ENCODE measurements at places on chromosomes 12 and 14.

- no peak for DNase-seq
Measured at GRCh38 chr14:89690139-89690538, 264.4 kb downstream of the EFCAB11 start.

- DNase-seq, result no peak
Measured at GRCh38 chr14:45559626-45560025, 306.6 kb upstream of the MIS18BP1 start.

DNA sequence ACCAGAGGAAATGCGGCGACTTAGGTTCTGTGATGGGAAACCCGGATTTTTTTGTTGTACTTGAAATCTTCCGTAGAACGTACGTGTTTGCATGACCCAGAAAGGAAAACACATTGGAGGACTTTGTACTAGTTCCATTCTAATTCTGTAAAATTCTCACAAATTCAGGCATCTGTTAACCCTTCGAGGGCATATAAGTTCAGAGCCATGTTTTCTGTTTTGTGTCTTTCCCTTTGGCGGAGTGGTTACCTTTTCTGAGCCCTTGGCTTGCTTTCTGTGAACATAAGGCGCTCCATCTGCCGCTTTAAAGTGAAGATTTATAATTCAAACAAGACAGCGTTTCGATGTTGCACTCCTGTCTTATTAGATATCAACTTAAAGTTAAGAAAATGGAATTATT is 34.2 kb downstream of the BICD1 start:
- DNase-seq, result no peak

DNA sequence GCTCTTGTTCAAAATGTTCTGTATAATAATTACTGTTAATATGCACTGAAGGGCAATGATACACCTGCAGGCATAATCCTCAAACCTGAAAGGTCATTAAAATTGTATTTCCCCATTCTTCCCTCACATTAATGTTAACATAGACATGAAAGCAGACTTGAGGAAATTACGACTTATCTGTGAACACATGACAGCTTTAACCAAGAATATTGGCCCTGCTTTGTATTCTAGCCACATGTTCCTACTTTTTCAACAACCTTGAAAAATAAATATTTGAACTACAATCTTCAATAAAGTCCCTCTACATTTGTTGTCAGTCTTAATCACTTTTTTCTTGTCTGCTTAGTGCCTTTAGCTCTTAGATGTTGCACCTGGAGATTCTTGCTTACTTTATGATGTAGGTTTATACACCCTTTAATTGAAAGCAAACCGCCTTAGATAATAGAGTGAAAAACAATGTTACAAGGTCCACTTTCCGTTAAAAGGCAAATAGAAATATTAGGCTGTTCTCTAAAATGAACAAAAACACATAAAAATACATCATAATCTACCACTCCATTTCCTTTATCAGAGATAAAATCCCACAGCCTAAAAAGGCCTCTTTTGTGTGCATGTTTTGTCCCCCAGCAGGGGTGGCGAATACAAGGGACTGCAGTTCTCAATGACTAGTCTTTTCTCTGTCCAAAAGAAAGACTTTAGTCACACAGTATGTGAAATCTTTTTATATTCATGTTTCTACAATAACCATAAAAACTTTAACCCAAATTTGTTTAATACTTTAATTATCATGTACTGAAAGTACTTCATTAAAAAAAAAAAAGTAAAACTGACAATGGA is 55.9 kb downstream of the ZFC3H1 start:
- no peak for DNase-seq

DNA sequence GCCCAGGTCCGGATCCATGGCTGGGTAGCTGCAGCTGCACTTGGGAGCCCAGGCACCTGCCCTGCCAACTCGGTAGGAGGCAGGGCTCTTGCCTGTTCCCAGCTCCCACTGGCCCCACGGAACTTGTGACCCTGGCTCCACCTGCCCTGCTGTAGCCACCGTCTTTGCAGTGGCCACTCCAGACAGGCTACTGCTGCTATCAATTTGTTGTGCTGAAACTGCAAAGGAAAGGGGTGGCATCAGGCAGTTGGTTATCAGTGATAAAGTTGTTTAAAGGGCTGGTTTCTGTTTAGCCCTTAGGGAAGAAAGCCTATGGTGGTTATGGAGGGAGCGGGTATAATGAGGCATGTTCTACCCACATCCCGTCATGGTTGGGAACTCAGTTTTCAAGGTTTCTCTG is 32.1 kb upstream of the ARID2 start:
- no peak for DNase-seq

DNA sequence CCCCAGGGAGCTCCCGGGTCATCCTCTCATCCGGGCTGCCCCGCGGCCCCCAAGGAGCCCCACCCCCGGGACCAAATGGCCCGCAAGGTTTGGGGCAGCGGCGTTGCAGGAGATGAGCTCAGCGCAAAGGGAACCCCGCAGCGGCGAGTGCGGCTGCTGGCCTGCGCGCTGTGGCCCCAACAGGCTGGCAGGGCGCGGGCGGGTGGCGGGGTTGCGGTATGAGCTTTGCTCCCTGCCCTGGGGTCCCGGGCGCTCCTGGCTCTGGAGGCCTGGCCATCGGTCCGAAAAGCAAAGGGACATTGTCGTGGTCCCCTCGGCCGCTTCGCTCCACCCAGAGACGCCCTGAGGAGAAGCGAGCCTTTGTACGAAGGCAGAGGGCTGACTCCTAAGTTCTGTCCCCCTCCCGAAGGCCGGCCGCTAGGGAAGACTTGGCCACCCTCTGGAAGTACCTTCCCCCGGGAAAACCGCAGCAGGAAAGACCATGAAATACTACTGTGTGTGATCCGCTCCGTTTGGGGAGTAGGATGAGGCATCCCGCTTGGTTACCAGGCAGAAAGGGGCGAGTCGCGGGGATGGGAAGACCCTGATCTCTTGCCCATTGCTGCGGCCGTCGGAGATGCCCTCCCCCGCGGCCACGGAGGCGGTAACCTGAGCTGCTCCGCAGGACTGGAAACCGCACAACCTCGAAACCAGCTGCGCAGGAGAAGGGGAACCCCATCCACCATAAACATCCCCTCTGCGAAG is 620 bp upstream of the NID2 start:
- DNase-seq, result no peak

DNA sequence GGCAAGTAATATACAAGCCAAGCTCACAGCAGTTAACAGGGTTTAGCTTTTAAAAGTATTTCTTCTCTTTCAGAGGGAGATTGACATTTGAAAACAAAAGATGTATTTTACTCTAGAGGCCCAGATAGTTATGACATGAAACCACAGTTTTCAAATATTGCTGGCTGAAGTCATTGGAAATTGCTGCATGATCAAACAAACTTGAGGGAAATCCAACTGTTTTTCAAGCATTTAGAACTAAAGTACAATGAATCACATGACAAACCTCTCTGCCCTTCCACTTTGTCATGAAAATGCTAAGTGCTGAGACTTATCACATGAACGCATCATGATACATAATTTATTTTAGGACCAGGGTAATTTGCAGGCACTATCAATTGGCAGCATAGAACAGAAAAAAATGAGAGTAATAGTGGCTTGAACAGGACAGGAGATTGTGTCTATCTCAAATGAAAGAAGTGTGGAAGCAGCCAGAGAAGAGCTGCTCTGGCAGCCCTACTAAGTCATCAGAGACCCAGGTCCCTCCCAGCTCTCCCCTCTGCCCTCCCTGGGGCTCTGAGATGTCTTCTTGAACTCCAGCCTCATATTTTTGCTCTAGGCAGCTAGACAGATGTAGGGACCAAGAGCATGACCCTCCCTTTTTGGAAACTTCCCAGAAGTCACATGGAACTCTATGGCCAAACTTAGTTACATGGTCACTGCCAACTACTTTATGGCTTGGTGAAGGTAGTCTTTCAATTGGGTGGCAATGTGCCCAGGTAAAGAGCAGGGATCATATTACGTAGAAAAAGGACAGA is 90.1 kb upstream of the PELI2 start:
- DNase-seq, result no peak

- no peak for DNase-seq
Measured at GRCh38 chr12:120642121-120642520, 1.7 kb downstream of the CABP1 start.

DNA sequence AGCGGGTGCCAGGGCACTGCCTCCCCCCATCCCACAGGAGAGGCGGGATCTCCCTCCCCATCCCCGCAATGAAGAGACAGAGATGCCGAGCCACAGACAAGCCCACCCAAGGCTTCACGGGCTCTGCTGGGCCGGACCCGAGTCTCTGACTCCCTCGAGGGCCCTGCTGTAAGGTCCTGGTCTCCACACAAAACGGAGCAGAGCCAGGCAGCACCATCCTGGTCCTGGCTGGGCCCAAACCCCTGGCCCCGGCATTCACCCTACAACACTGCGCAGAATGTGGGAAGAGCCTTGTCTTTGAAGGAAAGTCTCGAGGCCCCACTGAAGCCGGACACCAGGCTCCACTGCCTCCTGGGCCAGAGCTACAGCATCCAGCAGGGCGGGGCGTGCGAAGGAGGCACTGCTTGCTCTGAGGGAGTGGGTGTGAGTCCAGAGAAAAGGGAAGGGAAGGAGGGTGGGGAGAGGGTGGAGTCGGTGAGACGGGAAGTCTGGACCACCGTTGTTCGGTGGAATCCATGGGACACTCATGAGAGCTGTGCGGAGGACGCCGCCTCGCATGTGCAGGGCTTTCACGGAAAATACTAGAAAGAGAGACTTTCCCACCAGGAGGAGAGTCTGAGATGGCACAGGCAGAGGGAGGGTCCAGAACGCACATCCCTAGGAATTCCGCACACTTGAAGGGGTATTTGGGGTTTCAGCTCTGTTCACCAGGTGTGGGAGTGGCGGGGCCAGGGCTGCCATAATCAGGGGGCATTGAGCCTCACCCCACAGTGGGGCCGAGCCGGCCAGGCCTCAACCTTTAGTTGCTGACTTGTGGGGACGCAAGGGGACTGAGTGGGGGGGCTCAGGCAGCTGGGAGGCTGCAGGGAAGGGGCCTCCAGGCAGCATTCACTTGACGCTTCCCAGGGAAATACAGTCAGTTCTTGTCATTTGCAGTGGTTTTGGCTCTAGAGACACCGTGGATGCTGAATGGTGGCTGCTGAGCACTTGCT is 36.8 kb downstream of the GALNT9 start:
- no peak for DNase-seq

DNA sequence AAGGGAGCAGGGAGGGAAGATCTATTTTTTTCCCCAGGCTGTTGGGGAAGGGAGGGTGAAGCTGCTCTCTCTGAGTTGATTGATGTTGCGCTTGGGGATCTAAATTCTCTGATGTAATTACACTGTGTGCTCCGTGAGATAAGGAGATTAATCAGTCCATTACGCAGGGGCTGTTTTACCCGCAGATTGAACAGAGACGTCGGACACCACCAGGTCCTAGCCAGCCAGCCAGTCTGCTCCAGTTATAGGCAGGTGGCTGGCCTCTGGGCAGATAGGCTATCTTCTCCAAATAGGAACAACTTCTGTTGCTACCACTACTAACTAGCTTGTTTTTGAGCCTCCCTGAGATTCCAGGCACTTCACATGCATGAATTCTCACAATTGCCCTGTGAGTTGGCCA is 91.1 kb downstream of the SRRM4 start:
- DNase-seq, result no peak

DNA sequence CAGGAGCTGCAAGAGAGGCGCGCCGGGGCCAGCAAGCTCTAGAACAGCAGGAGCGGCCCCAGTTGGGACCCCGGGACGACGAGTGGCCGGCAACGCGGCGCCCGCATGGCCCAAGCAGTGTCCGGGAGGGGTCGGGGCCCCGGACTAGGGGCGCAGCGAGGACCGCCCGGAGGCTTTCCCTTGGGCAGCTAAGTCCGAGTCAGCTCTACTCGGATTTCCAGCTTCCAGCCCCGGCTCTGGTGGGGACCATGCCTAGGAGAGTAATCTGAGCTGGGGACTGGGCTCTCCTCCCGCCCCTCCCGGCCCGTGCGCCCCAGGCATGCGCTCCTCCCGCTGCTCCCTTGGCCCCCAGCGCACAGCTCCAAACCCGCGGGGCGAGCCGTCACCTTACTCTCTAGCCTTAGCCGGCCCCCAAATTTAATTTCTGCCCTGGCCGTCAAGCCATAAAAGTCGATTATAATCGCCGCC is 41.6 kb upstream of the CAPRIN2 start:
- no peak for DNase-seq

DNA sequence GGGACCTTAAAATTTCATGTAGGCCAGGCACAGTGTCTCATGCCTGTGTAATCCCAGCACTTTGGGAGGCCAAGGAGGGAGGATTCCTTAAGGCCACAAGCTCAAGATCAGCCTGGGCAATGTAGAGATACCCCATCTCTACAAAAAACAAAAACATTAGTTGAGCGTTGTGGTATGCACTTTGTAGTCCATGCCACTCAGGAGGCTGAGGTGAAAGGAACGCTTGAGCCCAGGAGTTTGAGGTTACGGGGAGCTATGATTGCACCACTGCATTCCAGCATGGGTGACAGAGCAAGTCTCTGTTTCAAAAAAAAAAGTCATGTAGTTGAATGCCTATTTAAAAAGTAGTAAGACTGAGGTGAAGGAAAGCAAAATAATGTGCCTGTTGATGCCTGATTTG is 83.5 kb downstream of the TTC6 start:
- no peak for DNase-seq

DNA sequence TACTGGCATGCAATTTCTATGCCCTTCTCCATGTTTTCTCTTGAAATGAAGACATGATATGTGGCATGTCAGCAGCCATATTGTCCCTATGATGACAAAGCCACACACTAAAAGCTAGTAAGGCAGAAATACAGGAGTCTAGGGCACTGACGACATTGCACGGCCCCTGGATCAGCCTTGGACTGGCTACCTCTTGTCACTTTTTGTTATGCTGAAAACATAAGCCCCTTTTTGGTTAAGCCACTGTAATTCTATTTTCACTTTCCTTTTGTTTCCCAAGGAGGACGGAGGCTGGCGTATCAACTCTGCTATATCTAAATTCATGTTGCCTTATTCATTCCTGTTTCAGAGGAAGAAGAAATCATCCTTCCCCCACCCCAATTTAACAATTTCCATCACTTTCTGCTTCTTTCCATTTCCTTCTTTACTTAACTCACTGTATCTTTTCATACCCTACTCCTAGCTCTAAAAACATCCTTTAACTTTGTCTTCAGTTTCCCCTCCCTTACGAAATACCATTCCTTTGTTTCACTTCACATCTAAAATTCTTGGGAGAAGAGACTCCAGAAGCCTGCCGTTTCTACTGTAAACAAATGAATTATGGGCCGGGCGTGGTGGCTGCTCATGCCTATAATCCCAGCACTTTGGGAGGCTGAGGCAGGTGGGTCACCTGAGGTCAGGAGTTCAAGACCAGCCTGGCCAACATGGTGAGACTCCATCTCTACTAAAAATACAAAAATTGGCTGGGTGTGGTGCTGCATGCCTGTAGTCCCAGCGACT is 364.1 kb downstream of the PCNX1 start:
- no peak for DNase-seq

GRCh38 chr14:81471062-81471461 is 62.6 kb downstream of the SEL1L start:
- DNase-seq, result no peak
